ENCODE measurements at places on chromosomes 16 and 17. TPM values are rescaled to one million over a fixed set of nuclear protein-coding genes. Genes with fewer than 3 reads are reported as not detected.

- no peak overlapping the region for H3K27ac ChIP-seq
- H3K27me3 ChIP-seq: peaks cover 21% of the 10 kb centered on the region
- H3K36me3 ChIP-seq: peaks cover 8% of the 10 kb centered on the region
- no peak overlapping the region for H3K4me3 ChIP-seq
- H3K4me1 ChIP-seq: peaks cover 14% of the 10 kb centered on the region
Observed at GRCh38 chr16:86424985-86425384, 85.3 kb upstream of the FOXF1 start.

DNA sequence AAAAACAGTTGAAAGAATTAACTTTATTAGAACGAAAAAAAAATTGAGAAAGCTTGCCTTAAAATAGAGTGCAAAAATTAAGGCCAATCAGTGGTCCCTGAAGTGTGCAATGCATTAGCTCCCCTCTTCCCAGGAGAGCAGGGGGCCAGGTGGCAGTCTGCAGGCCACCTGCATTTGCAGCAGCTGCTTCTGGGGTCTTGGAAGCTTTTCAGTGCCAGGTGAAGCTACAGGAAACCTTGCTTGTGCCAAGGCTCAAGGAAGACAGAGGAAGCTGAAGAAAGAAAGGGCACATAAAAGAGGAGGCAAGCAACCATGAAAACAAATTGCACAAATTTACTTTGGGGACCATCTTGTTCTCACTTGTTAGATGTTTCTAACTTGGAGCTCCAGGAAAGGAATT lies 50.5 kb upstream of the MTMR4 start:
- no peak overlapping the region for H3K4me3 ChIP-seq
- no peaks in the 10 kb centered on the region for H3K4me1 ChIP-seq
- no peak overlapping the region for H3K27ac ChIP-seq
- no peaks in the 10 kb centered on the region for H3K36me3 ChIP-seq
- peaks cover 22% of the 10 kb centered on the region for H3K27me3 ChIP-seq

DNA sequence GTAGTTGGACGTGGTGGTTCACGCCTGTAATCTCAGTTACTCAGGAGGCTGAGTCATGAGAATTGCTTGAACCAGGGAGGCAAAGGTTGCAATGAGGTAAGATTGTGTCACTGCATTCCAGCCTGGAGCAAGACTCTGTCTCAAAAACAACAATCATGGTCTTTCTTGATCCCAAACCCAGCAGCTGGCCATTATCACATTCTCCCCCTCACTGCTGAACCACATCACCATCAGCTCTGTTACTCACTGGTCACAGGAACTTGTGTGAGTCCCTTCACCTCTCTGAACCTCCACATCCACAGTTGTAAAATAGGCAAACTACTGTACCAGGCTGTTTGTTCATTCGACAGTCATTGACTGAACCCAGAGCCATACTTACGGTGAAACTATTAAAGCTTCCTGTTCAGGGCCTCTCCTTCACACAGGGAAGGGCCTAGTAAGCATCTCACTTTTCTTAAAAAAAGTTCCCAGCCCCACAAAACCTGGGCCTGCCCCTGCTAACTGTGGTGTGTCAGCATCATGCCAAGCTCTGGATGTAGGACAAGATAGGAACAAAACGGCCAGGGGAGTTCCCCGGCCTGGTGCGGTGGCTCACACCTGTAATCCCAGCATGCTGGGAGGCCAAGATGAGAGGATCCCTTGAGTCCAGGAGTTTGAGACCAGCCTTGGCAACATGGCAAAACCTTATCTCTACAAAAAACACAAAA lies 104.7 kb downstream of the COPRS start:
- DNase-seq: peak; percentile 98
- H3K4me1 ChIP-seq: peaks cover 62% of the 10 kb centered on the region
- no peaks in the 10 kb centered on the region for H3K27me3 ChIP-seq
- H3K27ac ChIP-seq: peak overlapping the region; percentile 98
- H3K4me3 ChIP-seq: no peak overlapping the region

GRCh38 chr17:37830151-37830993 lies 85.5 kb upstream of the HNF1B start:
- no peak overlapping the region for H3K27ac ChIP-seq
- no peak for DNase-seq
- H3K4me3 ChIP-seq: no peak overlapping the region
- H3K36me3 ChIP-seq: no peaks in the 10 kb centered on the region
- peaks cover 21% of the 10 kb centered on the region for H3K4me1 ChIP-seq

GRCh38 chr17:47376247-47376646 lies 52.5 kb downstream of the EFCAB13 start:
- H3K36me3 ChIP-seq: peaks cover 7% of the 10 kb centered on the region
- no peak overlapping the region for H3K27ac ChIP-seq
- H3K27me3 ChIP-seq: no peaks in the 10 kb centered on the region
- no peak overlapping the region for H3K4me3 ChIP-seq
- no peaks in the 10 kb centered on the region for H3K4me1 ChIP-seq
- no peak for DNase-seq

SULT1A4 gene
- total RNA-seq: 0.35 TPM

DNA sequence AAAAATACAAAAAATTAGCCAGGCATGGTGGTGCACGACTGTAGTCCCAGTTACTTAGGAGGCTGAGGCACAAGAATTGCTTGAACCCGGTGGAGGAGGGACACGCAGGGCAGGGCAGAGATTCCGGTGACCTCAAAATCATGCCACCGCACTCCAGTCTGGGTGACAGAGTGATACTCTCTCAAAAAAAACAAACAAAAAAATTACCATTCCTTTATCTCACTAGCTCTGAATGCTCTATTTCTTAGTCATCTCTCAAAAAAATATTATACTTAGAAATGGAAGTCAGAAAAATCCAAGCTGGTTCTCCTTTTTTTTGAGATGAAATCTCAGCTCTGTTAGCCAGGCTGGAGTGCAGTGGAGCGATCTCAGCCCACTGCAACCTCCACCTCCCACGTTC lies 40.8 kb downstream of the SPOP start:
- H3K27me3 ChIP-seq: no peaks in the 10 kb centered on the region
- peaks cover 80% of the 10 kb centered on the region for H3K4me1 ChIP-seq
- H3K36me3 ChIP-seq: peaks cover 26% of the 10 kb centered on the region
- peak overlapping the region; percentile 77 for H3K27ac ChIP-seq
- H3K4me3 ChIP-seq: peak overlapping the region; percentile 36

DNA sequence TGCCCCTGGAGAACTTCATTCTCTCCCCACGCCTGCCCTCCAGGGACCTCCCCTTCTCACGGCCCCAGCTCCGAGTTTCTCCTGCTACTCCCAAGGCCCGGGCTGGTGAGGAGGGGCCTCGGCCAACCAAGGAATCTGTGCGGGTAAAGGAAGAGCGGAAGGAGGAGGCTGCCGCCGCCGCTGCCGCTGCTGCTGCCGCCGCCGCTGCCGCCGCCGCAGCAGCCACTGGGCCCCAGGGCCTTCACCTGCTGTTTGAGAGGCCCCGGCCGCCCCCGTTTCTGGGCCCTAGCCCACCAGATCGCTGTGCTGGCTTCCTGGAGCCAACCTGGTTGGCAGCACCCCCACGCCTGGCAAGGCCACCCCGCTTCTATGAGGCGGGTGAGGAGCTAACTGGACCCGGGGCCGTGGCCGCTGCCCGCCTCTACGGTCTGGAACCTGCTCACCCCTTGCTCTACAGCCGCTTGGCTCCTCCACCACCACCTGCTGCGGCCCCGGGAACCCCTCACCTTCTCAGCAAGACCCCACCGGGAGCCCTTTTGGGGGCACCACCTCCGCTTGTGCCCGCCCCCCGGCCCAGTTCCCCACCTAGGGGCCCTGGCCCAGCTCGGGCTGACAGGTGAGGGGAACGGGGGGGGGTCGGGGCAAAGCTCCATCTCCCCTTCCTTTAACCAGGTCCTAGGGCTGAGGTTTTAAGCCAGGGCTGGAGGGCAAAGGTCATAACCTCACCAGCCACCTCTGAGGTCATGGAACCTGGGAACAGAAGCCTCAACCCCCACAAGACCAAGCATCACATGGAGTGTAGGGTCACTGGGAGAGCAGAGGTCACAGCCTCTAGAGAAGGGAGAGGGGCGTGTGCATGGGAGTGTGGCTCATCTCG lies 11.0 kb downstream of the FBRS start:
- no peak for DNase-seq
- H3K36me3 ChIP-seq: peaks cover 19% of the 10 kb centered on the region
- H3K27ac ChIP-seq: no peak overlapping the region
- peaks cover 7% of the 10 kb centered on the region for H3K4me1 ChIP-seq

DNA sequence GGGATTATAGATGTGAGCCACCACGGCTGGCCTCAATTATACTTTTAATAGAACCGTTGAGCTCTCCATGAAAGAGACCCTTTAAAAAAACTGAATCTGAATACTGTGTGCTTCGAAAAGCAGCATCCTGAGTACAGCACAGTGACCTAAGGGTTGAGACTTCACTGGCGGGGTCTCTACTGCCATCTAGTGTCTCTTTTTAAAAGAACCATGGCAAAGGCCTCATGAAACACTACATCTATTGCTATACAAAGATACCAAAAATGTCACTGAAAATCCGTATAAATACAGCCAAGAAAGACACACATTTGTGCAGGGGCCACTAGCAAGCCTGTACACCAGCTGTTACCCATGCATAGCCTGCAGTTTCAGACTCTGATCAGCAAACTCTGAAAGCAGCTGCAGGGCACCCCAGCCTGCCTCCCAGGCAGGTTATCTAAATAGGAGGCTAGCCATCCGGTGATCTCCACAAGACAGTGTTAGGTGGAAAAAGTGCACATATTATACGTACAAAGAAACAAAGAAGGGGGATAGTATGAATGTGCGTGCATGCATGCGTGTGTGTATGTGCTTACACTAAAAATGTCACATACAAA lies 35.3 kb downstream of the NPLOC4 start:
- H3K27ac ChIP-seq: peak overlapping the region; percentile 54
- no peak overlapping the region for H3K4me3 ChIP-seq
- H3K36me3 ChIP-seq: peaks cover 33% of the 10 kb centered on the region
- H3K4me1 ChIP-seq: peaks cover 38% of the 10 kb centered on the region

DNA sequence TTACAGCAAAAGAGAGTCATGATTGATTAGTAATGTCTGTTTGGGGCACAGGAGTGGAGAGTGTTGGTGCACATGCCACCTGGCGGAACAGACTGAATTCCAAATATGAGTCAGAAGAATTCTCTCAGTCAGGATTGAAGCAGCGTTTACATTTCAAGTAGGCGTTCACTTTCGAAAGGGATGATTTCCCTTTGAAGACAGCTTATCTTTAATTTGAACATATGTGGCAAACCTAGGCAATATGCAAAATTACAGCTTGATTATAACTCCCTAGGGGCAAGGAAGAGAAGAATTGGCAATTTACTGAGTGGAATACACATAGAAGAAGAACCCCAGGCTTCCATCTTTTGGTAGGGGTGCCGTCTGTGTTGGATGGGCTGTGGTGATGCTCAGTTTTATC lies 235.8 kb downstream of the HAPSTR1 start:
- no peaks in the 10 kb centered on the region for H3K4me1 ChIP-seq
- DNase-seq: no peak
- no peak overlapping the region for H3K4me3 ChIP-seq
- no peak overlapping the region for H3K27ac ChIP-seq
- H3K27me3 ChIP-seq: no peaks in the 10 kb centered on the region

MRPS34 gene
- 161 TPM for total RNA-seq

ZMYND15 gene
- not detected for total RNA-seq

GRCh38 chr17:2860045-2860444 lies 63.8 kb downstream of the RAP1GAP2 start:
- H3K36me3 ChIP-seq: peaks cover 7% of the 10 kb centered on the region
- no peak for DNase-seq
- H3K27me3 ChIP-seq: peaks cover 3% of the 10 kb centered on the region
- no peak overlapping the region for H3K27ac ChIP-seq

- H3K27me3 ChIP-seq: peaks cover 7% of the 10 kb centered on the region
- peaks cover 7% of the 10 kb centered on the region for H3K4me1 ChIP-seq
- H3K4me3 ChIP-seq: no peak overlapping the region
- no peaks in the 10 kb centered on the region for H3K36me3 ChIP-seq
- H3K27ac ChIP-seq: no peak overlapping the region
Observed at GRCh38 chr17:64015447-64015846, 5.0 kb downstream of the ICAM2 start.

- no peaks in the 10 kb centered on the region for H3K4me1 ChIP-seq
- no peak for DNase-seq
- H3K4me3 ChIP-seq: no peak overlapping the region
- no peaks in the 10 kb centered on the region for H3K36me3 ChIP-seq
Observed at GRCh38 chr16:9837481-9837880, 344.7 kb downstream of the GRIN2A start.

CSH1 gene
- total RNA-seq: not detected

DNA sequence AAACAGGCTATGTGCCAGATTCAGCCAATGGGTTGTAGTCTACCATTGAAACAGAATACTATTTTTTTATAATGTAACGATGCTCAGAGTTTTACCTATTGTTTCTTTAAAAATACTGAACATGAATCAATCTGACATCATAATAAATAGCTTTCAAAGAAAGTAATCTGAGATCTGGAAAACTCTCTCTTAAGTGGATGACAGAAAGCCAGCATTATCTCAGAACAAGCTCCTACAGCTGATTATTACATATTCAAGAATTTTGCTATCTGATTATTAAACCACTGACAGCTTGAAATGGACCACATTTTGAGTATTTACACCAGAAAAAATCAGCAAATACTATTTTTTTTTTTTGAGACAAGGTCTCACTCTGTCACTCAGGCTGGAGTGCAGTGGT lies 484.2 kb upstream of the SOX9 start:
- H3K27me3 ChIP-seq: no peaks in the 10 kb centered on the region
- H3K36me3 ChIP-seq: no peaks in the 10 kb centered on the region
- peaks cover 43% of the 10 kb centered on the region for H3K4me1 ChIP-seq
- no peak overlapping the region for H3K27ac ChIP-seq
- no peak overlapping the region for H3K4me3 ChIP-seq

TBC1D3E gene
- not detected for total RNA-seq

TP53TG3B gene
- not detected for total RNA-seq
